ENCODE measurements at places on chromosomes 5 and 9. TPM values are rescaled to one million over a fixed set of nuclear protein-coding genes. Genes with fewer than 3 reads are reported as not detected.

GRCh38 chr9:125850763-125851162 is 103.6 kb downstream of the PBX3 start:
- no peaks in the 10 kb centered on the region for H3K27me3 ChIP-seq
- no peak overlapping the region for H3K27ac ChIP-seq
- peaks cover 25% of the 10 kb centered on the region for H3K4me1 ChIP-seq
- no peak for DNase-seq

- H3K36me3 ChIP-seq: no peaks in the 10 kb centered on the region
- no peak for DNase-seq
- no peak overlapping the region for H3K27ac ChIP-seq
- peaks cover 2% of the 10 kb centered on the region for H3K27me3 ChIP-seq
These were observed 7.4 kb upstream of the C5orf46 start for GRCh38 chr5:147913786-147914185.

DNA sequence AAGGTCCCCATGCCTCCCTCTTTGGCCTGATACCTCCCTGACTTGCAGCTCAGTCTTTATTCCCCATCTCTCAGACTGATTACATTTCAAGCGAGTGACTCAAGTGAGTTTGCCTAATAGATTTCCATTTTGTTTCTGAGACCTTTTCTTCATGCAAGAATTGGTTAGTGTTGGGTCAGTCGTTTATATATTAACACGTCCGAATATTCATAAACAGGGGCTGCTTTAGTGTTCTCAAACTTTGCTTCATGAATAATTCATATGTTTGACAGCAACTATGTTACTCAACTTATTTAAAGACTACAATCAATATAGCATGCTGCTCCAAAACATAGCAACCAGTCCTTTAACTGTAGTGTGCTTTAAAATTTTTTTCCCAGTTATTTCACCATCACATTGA is 36.6 kb upstream of the MIER3 start:
- H3K27ac ChIP-seq: no peak overlapping the region
- no peaks in the 10 kb centered on the region for H3K36me3 ChIP-seq
- H3K27me3 ChIP-seq: no peaks in the 10 kb centered on the region

DNA sequence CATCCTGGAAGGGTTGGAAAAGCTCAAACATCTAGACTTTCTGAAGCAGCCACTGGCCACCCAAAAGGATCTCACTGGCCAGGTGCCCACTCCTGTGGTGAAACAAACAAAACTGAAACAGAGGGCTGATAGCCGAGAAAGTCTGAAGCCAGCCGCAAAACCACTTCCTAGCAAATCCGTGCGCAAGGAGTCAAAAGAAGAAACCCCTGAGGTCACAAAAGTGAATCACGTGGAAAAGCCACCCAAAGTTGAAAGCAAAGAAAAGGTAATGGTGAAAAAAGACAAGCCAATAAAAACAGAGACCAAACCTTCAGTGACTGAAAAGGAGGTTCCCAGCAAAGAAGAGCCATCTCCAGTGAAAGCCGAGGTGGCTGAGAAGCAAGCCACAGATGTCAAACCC is 87.6 kb downstream of the MAP1B start:
- peak overlapping the region; percentile 40 for H3K27ac ChIP-seq
- peaks cover 12% of the 10 kb centered on the region for H3K4me1 ChIP-seq

GRCh38 chr5:98705841-98706240 is 67.6 kb upstream of the RGMB start:
- no peaks in the 10 kb centered on the region for H3K4me1 ChIP-seq
- no peak overlapping the region for H3K4me3 ChIP-seq
- H3K36me3 ChIP-seq: peaks cover 39% of the 10 kb centered on the region
- H3K27ac ChIP-seq: no peak overlapping the region

DNA sequence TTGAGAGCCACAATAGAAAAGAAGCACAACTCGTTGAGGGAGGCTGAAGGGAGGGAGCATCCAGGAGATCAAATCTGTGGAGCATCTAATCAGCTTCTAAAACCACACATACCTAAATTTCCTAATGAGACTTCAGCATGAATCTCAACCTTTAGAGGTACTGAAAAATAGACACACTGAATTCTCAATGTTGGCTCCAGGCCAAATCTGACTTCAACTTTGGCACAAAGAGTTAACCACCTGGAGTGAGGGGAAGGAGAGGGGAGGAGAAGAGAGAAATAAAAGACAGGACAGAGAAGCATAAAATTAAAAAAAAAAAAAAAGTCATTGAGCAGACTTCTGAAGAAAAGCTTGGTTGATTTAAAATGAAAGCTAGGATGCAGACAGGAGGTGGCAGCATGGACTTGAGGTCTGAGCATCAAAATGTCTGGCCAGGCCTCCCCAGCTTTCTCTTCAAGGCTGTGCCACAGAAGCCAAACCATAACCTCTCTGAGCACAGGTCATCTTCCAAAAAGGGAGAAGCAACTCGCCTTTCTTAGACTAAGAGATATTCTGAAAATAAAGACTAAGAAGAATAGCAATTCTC is 205.6 kb downstream of the DENND1A start:
- no peak overlapping the region for H3K4me3 ChIP-seq
- H3K36me3 ChIP-seq: peaks cover 30% of the 10 kb centered on the region
- no peak overlapping the region for H3K27ac ChIP-seq
- no peaks in the 10 kb centered on the region for H3K27me3 ChIP-seq

DNA sequence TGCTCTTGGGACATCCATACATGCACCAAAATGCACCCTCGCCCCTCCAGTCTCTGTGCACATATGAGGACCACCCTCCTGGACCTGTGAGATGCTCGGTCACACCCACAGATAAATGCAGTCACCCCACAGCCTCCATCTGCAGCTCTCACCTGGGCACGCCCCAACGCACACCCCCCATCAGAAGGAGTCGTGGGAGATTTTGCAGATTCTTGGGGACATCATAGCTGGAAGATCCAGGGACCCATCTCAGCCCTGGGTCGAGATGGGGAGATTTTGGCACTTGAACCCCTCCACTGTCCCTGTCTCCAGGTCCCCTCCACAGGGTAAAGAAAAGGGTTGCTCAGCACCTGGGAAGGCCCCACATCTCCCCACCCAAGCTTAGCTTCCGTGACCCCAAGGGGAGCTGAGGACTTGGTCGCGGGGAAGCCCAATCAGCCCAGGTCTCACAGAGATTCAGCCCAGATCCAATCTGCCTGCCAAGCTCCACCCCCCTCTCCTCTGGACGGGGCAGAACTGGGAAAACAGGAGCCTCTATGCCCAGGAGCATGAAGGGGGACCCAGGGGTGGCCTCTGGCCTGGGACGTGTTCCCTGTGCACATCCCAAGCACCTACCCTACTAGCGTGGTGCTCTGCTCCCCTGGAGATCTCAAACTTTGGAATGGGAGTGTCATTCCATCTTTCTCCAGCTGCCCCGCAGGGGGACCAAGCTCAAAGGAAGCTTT is 89.2 kb upstream of the LMX1B start:
- H3K36me3 ChIP-seq: no peaks in the 10 kb centered on the region
- peaks cover 55% of the 10 kb centered on the region for H3K4me1 ChIP-seq
- H3K27me3 ChIP-seq: peaks cover 10% of the 10 kb centered on the region
- H3K27ac ChIP-seq: no peak overlapping the region

- DNase-seq: no peak
- no peak overlapping the region for H3K4me3 ChIP-seq
- no peak overlapping the region for H3K27ac ChIP-seq
- H3K27me3 ChIP-seq: no peaks in the 10 kb centered on the region
These were observed 86.1 kb downstream of the CWC27 start for GRCh38 chr5:64854855-64855254.

DNA sequence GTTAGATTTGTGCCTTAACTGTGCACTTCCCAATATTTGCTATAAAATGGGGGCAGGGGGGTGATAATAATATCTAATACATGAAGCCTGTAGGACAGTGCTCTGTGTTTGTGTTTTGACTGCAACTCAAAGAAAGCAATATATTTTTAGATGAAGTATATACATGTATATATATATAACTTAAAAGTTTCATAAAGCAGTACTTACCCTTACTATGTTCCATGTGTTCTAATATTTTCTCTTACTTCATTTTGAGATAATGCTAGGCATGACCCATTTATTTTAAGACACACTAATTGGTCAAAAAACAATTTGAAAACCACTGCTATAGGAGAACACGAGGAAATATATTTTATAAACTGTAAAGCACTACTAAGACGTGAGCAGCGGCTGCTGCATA is 2.4 kb downstream of the TRIM52 start:
- no peak for DNase-seq
- no peaks in the 10 kb centered on the region for H3K27me3 ChIP-seq
- no peak overlapping the region for H3K27ac ChIP-seq

- H3K27ac ChIP-seq: no peak overlapping the region
- peaks cover 48% of the 10 kb centered on the region for H3K27me3 ChIP-seq
- H3K4me3 ChIP-seq: no peak overlapping the region
- H3K36me3 ChIP-seq: peaks cover 6% of the 10 kb centered on the region
These were observed 39.0 kb downstream of the SMARCA2 start for GRCh38 chr9:2053883-2054845.

The SLC22A4 gene
- total RNA-seq: 0.47 TPM

The FSTL4 gene
- total RNA-seq: 2.0 TPM

The SPINK6 gene
- total RNA-seq: not detected

The NSG2 gene
- 3.1 TPM for total RNA-seq

The FAM163B gene
- total RNA-seq: not detected

The SYNPO gene
- 1.5 TPM for total RNA-seq
